HT1080 (cell line): ENCODE measurements at places on chromosomes 3 and 15.

DNA sequence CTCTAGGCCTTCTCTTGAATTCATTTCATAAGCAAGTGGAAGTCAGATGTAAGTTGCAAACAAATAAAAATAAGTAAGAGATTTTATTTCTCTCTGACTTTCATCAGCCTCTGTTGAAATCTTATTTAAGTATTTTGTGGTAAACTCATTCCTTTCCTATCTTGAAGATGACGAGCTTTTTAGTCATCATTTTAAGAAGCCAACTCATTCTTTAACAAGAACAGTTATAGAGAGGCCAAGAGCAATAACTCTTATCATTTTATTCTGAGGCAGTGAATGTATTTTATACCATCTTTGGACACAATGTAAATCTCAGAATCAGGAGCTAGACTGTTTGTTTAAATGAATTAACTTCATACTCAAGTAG lies 147.5 kb upstream of the MBNL1 start:
- peak; percentile 89 for DNase-seq

DNA sequence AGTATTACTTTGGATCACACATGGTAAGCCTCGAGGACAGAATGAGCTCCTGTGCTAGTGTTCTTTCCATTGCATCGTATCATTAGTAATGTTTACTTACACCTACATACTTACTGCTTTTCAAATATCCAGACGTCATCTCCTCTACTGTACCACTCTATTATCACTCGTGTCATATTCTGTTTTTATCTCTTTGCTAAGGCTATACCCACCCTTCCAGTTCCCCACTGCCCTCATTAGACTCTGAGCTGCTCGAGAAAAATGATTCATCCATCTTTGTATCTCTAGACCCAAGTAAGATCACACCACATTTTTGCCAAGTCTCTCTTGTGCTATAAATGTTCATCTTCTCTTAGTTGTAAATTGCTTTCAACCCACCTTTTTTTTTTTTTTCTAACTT lies 245.7 kb downstream of the TIGIT start:
- DNase-seq: no peak

DNA sequence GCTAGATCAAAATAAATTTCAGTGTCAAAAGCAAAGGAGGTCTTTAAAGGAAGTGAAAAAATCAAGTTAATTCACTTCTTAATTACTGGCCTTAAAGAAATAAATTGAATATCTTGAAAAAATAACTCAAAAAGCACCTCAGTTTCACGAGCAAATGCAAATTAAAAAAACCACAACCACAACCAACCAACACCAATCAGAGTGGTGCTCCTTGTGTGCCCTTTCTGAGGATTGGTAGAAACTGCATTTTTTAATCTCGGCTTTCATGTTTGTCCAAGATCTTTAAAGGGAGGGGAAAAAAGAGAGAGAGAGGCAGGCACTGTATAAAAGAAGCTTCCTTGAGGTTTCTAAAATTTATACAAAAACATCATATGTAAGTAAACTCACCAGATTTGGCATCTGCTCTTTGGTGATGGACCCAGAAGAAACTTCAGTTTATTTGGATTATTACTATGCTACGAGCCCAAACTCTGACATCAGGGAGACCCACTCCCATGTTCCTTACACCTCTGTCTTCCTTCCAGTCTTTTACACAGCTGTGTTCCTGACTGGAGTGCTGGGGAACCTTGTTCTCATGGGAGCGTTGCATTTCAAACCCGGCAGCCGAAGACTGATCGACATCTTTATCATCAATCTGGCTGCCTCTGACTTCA lies at the start of gene GPR15:
TSS of gene GPR15 (plus strand) at position 357 of the 653 bp plus-strand sequence. CDS start at position 413, 56 bp downstream.
- DNase-seq: no peak

GRCh38 chr3:132966374-132966773 lies 71.8 kb upstream of the TMEM108 start:
- DNase-seq: peak; percentile 60

DNA sequence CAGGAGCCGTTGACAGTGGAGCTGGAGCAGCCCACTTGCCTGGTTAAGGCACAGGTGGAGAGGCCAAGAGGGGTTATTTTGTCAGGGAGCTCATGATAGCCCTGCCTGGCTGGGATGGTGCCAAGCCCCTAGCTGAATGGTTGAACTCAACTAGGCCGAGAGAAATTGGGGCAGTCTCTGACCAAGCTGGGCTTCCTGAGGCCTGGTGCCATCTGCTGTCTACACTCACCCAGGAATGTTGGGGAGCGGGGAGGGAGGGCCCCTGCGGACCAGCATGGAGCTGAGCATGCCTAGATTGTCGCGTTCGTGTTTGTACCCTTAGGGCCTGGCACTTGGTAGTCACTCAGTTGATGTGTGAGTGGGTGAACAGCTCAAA lies 1.2 kb downstream of the BRPF1 start:
- no peak for DNase-seq

GRCh38 chr3:54866251-54866650 lies 61.6 kb downstream of the LRTM1 start:
- no peak for DNase-seq

DNA sequence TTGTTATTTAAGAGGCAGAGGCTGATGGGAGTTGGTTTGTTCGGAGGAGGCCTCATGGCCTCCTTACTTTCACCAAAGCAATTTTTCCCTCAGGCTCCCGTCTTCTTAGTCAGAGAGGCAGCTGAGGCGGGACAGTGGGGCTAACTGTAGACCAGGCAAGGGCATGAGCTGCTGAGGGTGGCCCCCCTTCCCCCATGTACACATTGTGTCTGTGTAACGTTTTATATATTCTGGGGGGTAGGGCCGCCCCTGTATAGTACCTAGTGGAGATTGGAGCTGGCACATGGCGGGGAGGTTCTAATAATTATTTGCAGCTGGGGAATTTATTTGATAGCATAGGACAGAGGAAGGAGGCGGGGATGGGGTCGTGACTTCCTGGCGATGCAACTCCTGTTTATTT lies 35.1 kb downstream of the NGRN start:
- no peak for DNase-seq

- DNase-seq: no peak
Observed at GRCh38 chr3:10462641-10463532, 42.5 kb downstream of the ATP2B2 start.

GRCh38 chr3:37935756-37936666 lies 54.6 kb upstream of the VILL start:
- DNase-seq: peak; percentile 99

DNA sequence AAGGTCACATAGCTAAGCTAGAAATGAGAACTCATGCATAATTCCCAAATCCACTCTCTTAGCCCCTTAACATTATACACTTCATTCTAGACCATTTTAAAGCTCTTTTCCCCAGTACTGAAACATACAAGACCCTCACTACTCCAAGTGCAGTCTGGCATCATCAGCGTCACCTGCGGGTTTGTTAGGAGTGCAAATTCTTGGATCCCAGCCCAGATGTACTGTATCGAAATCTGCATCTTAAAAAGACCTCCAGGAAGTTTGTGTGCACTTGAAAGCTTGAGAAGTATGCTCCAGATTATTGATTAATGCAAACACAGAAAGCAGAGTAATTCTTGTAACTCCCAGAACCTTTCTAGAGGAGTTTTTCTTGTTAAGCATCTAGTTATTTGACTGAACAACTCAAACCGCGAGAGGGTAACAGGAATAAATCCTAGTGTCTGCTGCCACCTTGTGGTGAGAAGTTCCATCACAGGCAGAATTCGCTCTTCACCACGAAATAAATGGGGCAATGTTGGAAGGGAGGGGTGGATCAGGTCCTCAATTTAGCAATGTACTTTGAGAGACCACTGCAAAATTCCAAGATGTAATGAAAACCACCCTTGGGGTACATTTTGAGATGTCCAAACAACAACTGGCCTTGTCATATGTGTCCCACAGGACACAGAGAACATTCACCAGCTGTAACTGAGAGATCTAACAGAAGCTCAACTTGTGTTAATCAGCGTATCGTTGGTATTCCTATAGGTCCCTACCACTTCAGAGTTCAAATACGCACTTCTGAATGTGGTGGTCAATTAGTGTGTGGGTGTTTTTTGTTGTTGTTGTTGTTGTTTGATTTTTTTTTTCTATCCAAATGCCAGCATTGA lies 583 bp upstream of the C3orf49 start:
- DNase-seq: peak; percentile 49

DNA sequence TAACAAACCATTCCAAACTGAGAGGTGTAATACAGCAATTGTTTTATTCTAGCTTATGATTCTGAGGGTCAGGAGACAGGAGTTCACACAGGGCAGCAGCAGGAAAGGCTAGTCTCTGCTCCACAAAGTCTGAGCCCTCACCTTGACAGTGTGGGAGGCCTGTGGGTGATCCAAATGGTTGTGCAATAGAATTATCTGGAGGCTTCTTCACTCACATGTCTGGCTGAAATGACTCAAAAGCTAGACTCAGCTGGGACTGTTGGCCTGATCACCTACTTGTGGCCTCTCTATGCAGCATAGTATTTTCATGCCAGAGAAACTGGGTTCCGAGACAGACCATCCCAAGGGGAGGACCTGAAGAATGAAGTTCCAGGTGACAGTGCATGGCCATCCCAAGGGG lies 233.9 kb upstream of the UBE2E2 start:
- no peak for DNase-seq

- no peak for DNase-seq
Observed at GRCh38 chr3:7146529-7146928, 285.6 kb downstream of the GRM7 start.

GRCh38 chr15:31149088-31149505 lies 47.6 kb upstream of the TRPM1 start:
- DNase-seq: no peak

DNA sequence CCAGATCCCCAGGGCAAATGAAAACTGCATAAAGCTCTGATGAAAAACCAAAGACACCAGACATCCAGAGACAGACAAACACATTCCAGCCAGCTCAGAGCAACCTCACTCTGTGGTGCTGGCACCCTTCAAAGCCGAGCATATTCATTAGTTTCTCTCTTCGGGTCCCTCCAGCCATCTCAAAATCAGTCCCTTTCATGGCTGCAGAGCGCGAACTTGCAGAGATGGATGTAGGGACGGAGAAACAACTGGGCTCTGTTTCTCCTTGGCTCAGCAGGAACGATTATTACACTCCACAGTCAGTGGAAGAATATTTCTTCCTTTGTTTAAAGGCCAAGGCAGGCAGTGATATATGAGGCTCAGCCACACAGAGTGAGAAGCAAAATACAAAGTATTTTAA lies 50.4 kb upstream of the SYN2 start:
- DNase-seq: no peak

- peak; percentile 9 for DNase-seq
Observed at GRCh38 chr3:62252438-62253157, 120.8 kb downstream of the FEZF2 start.

DNA sequence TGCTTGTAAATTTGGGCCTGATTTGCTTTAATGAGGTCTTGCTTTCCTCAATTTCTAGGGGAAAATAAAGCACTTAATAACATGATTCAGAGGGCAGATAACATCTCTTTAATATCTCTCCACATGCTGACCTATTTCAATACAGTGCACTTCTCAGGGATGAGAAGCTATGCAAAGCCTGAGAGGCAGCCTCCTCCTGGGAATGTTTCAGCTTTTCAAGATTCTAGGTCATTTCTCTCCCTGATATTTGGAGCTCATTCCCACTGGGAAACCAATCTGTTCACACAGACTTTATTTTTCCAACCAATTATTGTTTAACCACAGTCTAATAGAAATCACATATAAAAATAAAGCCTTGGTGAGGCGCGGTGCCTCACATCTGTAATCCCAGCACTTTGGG lies 67.0 kb upstream of the LSAMP start:
- DNase-seq: no peak

GRCh38 chr3:184448321-184449160 lies 68.7 kb downstream of the CHRD start:
- DNase-seq: peak; percentile 98

- no peak for DNase-seq
Observed at GRCh38 chr15:76358453-76358852, 21.9 kb downstream of the ISL2 start.

GRCh38 chr3:69741032-69741767 lies 1.9 kb downstream of the MITF start:
- no peak for DNase-seq

GRCh38 chr3:195773956-195774537 lies 37.7 kb downstream of the MUC4 start:
- DNase-seq: no peak

DNA sequence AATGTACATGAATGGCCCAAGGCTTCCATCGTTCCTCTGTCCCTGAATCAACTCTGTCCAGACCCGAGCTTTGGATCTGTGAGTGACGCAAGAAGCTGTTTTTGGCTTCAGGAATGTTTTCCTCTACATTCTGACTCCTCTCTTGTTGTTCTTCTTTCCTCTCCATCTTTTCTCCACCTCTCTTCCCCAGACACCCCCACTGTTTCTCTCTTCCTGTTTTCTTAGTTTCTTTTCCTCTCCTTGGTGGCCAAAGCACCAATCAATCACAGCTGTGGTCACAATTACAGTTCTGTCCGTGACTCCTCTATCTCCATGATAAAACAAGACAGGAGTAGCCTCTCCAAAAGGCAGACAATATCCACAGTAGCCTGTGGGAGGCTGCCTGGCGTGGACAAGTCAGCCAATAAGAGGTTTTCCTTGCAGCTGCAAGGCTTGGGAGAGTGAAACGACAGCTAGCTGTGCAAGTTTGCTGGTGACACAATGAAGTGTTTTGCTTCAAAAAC lies 4.9 kb upstream of the TMEM212 start:
- peak; percentile 47 for DNase-seq

- no peak for DNase-seq
Observed at GRCh38 chr3:143249014-143249413, 129.4 kb downstream of the CHST2 start.

GRCh38 chr3:129398803-129399144 lies 29.7 kb downstream of the EFCAB12 start:
- DNase-seq: no peak

DNA sequence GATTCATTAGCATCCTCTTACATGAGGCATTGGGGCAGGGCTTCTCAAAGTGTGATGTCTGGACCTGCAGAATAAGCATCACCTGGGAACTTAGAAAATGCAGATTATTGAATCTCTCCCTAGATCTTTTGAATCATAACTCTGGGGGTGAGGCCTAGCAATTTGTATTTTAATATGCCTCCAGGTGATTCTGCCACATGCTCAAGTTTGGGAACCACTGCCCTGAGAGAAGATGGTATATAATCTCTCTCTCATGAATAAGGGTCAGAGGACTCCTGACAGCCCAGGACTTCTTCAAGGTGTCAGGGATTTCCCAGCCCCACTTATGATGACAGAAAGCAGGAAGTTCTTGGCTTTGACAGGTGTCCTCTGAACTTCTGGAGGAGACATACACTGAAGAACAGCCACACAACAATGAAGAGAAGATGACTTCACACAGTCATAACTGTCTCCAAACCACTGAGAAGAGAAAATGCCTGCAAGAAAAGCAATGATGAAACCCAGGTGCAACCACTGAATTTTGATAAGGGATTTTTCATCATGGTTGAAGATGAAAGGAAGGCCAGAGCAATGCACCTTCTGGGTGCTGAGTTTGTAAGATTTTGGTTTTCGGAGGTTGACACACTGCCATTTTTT lies 211.9 kb upstream of the MRPL3 start:
- no peak for DNase-seq

GRCh38 chr15:69743091-69743490 lies 290.5 kb downstream of the RPLP1 start:
- no peak for DNase-seq

GRCh38 chr15:84983711-84984110 lies 2.1 kb downstream of the PDE8A start:
- DNase-seq: no peak

- no peak for DNase-seq
Observed at GRCh38 chr15:42742149-42742548, 5.2 kb upstream of the CDAN1 start.
